ENCODE measurements at places on chromosomes 1 and 21.

DNA sequence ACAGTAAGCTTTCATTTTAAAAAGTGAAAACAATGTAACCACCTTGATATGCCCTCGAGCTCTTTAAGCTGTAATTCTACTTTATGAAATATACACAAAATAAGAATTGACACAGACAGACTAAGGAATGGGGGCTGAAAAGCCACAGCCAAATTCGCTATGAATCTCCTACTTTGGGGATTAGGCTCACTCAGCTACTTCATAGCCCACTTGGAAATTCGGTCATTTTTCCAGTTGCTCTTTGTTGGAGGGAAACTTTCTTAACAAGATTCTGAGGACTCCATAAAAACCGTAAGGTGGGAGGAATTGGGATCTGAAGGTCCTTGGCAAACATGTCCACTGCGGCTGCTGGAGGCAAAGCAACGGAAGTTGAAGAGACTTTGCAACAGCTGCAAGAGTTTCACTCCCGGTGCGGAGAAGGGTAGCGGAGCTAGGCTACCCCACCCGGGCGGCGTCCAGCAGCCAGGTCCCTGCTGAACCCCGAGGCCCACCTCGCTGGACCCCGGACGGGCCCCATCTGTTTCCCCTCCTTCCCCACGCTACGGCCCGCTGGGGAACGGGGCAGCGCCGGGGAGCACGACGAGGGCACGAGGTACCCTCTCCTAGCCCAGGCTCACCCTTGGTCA lies 634 bp downstream of the MYCBP start:
- DNase-seq: no peak

GRCh38 chr21:27586326-27586725 lies 619.4 kb upstream of the ADAMTS5 start:
- no peak for DNase-seq

- DNase-seq: no peak
Observed at GRCh38 chr1:63487336-63488065, 35.5 kb downstream of the ITGB3BP start.

- no peak for DNase-seq
Observed at GRCh38 chr1:104929280-104929679, 1179.6 kb downstream of the AMY1C start.

GRCh38 chr1:14597343-14598006 lies 1.0 kb upstream of the KAZN start:
- no peak for DNase-seq

GRCh38 chr1:237211540-237211939 lies 169.6 kb downstream of the RYR2 start:
- DNase-seq: no peak

DNA sequence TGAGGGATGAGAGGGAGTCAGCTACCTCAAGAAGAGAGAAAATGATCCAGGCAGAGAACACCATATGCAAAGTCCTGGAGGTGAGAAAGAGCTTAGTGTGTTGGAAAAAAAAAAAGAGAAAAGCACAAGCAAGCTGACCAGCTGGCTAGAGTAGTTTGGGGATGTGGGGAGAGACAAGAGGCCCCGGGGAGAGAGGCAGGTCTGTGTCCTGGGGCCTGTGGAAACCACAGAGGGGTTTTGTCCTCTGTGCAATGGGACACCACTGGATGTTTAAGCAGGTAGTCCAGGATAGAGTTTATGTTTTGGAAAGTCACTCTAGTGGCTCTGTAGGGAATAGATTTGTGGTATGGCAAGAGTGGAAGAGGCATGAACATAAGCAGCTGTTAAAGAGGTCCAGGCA lies 14.4 kb upstream of the CHI3L1 start:
- DNase-seq: no peak

GRCh38 chr21:44443291-44443890 lies 11.9 kb upstream of the LRRC3 start:
- no peak for DNase-seq

Measured in posterior cingulate gyrus (tissue), 11 donors.